ENCODE measurements at places on chromosomes 5 and 9. TPM values are rescaled to one million over a fixed set of nuclear protein-coding genes. Genes with fewer than 3 reads are reported as not detected.

DNA sequence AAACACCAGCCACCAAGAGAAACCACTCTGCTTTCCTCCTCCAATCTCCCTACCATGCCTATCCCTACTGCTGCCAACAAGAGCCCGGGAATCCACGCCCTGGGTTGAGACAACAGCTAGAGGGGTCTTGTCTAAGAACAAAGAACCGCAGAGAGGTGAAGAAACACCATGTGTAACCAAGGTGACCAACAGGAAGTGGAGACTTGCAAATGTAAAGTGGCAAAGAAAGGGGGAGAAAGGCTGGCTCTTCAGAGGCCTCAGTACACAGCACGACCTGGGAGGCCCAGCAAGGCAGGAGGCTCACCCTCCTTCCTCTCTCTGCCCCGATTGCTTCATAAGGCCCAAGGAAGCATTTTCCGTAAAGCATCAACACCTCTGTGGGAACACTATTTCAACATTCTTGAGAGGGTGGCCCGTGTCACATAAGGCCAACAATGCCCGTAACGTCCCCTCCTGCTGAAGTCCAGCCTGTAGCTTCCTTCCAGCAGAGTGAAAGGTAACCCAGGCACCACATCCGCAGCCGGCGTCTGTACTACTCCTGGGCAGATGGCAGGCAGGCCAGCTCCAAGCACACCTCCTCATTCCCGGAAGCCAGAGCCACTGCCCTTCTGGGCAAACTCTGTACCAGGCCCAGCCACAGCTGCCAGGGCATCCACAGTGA, 18.3 kb downstream of the CCNJL start:
- DNase-seq: no peak

GRCh38 chr5:82922086-82922734, 155.0 kb downstream of the TMEM167A start:
- DNase-seq: no peak

MARCOL gene
- total RNA-seq: not detected

FCN1 gene
- not detected for total RNA-seq

GRCh38 chr5:78629624-78630023, 18.9 kb downstream of the LHFPL2 start:
- no peak for DNase-seq

GRCh38 chr5:84272771-84273516, 111.7 kb downstream of the EDIL3 start:
- no peak for DNase-seq

SPAG8 gene
- 0.39 TPM for total RNA-seq

- no peak for DNase-seq
Measured at GRCh38 chr9:21135736-21136135, 5.9 kb downstream of the IFNW1 start.

DNA sequence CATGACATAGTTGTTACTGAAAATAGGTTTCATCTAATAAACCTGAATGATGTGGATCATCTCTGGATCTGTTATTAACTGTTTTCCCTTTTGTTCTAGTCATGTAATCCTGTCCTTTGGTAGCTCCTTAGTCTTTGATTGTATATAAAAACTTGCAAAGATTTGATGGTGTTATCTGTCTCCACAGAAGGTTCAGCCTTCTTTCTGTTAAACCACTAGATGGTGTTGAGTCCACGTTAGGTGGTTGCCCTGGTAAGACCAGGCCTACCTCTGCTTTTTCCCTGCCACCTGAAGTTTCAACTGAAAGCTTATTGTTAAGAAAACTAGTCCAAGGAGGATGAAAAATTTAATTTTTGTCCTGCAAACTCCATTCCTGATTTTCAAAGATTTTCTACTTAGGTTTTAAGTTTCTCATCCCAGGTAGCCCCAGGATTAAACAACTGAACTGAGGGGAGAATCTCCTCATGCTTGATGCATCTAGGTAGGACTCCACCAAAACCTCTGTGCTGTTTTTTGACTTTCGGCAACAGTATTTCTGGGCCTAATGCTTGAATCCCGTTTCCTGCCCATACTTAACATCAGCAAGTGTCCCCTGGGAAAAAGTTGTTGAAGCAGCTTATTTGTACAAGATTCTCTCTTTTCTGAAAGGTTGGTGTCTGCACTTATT, 68.5 kb downstream of the RICTOR start:
- no peak for DNase-seq

DNA sequence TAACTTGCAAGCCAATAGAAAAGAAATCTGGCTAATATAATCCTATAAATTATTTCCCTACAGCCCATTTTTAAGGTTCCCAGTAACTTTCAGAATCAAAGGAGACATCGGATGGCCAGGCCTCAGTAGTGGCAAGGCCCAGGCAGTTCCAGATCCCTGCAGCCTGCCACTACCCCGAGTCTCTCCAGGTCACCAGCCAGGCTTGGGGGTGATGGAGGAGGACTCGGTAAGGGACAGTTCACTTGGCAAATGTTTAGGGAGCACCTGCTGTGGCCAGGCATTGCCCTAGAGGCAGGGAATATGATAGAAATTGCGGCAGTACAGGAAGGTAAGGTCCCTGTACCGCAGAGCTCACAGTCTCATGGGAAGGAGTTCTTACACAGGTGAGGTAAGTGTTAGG, 15.2 kb upstream of the LTC4S start:
- DNase-seq: no peak

GRCh38 chr5:124678468-124678867, 68.0 kb downstream of the ZNF608 start:
- no peak for DNase-seq

- DNase-seq: no peak
Measured at GRCh38 chr9:137960496-137960895, 82.9 kb downstream of the CACNA1B start.

DNA sequence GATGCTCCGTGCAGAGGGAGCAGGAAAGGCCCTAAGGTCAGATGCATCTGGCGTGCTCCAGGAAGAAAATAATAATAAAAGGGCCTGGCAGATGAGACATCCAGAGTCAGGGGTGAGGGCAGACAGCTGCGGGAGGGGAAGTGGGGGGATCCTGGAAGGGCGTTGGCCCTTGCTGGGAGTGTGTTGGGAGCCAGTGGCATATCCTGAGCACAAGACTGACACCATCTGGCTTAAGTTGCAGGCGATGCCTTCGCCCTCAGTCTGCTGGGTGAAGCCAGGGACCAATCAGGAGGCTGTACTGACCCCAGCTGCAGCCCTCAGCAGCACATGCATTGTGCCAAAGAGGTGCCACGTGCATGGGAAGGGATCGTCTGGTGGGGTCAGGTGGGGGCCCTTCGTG, 3.8 kb downstream of the OR2V2 start:
- no peak for DNase-seq

GRCh38 chr9:133932633-133933032, 59.5 kb downstream of the VAV2 start:
- no peak for DNase-seq

LCN1 gene
- not detected for total RNA-seq

DNA sequence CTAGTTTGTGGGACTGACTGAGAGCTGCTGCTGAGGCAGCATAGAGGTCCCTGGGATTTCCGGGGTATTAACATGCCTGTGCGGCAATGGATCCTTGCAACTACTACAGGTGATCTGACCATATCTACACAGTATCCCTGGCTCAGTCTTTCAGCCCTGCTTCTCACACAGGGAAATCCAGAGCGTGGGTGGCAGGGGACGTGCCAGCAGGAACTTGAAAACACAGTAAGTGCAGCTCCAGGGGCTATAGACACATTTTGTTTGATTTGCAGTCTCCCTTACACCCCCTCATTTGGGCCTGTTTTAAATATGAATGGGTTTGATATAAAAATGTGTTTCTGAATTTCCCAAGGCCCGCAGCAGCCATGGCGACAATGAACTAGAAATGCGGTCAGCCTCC, 209.5 kb downstream of the DCP2 start:
- DNase-seq: no peak

F2RL1 gene
- 119 TPM for total RNA-seq

PCDHGA5 gene
- total RNA-seq: 0.05 TPM

- DNase-seq: no peak
Measured at GRCh38 chr5:155024015-155024414, 10.5 kb downstream of the KIF4B start.

DNA sequence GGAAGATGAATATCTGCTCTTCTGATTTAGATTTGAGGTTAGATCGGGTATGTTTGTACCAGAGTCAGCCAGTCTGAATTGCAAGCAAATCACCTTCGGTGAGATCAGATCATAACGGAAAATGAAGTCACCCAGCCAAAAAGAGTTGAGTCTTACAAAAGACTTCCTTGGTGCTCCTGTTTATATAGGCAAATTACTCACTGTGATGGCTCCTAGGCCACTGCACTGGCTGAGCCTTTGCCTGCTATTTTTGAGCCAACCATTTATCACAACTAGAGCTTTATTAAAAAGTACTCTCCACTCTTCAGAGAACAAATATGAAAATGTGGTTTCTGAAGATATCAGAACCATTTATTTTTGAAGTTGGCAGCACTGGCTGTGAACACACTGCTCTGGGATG, 277.7 kb upstream of the PCSK5 start:
- DNase-seq: no peak

GRCh38 chr9:75432888-75433287, 344.6 kb downstream of the OSTF1 start:
- no peak for DNase-seq

GRCh38 chr5:164748861-164749260, 1243.4 kb downstream of the MAT2B start:
- DNase-seq: no peak

DNA sequence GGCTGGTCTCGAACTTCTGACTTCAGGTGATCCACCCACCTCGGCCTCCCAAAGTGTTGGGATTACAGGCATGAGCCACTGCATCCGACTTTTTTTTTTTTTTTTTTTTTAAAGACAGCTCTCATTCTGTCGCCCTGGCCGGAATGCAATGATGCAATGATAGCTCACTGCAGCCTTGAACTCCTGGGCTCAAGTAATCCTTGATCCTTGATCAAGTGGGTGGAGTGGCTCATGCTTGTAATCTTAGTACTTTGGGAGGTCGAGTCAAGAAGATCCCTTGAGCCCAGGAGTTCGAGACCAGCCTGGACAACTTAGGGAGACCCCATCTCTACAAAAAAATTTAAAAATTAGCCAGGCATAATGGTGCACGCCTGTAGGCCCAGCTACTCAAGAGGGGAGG, 8.1 kb downstream of the SEC24A start:
- no peak for DNase-seq

C9orf50 gene
- total RNA-seq: not detected

GRCh38 chr5:145666591-145666990, 168.6 kb downstream of the PRELID2 start:
- no peak for DNase-seq

CMYA5 gene
- 0.22 TPM for total RNA-seq

DNA sequence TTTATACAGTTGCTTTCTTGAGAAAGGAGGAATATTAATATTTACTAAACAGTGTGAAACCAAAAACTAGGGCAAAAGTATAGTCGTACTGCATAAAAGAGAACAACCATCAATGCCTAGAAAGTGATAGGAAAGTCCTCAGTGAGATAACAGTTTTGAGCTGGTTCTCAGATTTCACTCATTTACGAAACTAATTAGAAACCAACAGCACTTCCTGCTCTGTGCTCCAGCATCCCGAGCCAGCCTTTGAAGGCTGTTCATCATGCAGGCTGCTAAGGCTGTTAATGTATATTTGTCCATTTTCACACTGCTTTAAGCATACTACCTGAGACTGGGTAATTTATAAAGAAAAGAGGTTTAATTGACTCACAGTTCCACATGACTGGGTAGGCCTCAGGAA, 2039.9 kb downstream of the EFNA5 start:
- DNase-seq: no peak

DNA sequence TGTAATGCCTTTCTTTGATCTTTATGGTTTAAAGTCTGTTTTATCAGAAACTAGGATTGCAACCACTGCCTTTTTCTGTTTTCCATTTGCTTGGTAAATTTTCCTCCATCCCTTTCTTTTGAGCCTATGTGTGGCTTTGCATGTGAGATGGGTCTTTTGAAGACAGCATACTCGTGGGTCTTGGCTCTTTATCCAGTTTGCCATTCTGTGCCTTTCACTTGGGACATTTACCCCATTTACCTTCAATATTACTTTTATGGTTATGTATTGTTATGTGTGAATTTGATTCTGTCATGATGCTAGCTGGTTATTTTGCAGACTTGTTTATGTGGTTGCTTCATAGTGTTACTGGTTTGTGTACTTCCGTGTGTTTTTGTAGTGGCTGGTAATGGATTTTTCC, 59.2 kb downstream of the YTHDC2 start:
- DNase-seq: no peak

HTR4 gene
- total RNA-seq: not detected

DNA sequence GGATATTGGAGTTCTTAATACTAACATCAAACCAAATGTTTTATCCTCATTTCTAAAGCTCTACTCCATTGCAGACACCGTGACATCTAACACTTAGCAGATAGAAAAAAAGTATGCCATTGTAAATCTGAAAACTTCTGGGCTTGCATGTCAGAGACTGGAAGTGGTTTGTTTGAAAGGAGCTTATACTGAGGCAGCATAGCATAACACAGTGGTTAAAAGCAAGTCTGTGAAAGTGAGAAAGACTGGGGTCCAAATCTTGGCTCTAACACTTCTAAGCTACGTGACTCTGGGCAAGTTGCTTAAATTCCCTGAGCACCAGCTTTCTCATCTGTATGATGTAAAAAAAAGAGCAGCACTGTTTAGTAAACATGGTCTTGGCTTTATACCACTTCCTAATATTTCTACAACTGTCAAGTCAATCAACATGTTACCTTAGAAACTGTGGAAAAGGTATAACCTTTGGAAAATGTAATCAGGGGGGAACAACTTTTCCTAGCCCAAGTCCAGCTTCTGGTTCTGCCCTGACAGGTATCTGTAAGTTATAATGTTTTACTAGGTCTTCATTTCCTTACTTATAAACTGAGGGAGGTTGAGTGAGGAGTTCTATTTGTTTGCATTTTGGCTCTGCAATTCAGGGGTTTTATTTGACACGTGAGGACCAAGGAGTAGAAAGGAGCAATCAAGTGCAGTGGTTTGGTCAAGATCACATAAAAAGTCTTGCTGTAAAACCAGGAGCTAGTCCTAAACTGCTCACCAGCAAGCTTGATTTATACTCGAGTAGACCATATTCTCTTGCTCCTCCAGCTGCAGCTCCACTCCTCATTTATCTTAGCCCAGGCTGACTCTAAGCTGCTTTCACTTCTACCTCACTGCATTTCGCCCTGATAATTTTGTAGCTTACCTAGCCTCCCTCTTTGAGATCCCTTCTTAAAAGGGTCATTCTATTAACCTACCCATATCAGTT, 541.0 kb downstream of the RAB3C start:
- DNase-seq: no peak

ESM1 gene
- total RNA-seq: not detected

GRCh38 chr9:89794918-89795317, 190.1 kb downstream of the GADD45G start:
- no peak for DNase-seq

GFPT2 gene
- 16.1 TPM for total RNA-seq

- no peak for DNase-seq
Measured at GRCh38 chr5:55888205-55888604, 37.0 kb downstream of the IL31RA start.

TMC1 gene
- total RNA-seq: 0.57 TPM

- DNase-seq: no peak
Measured at GRCh38 chr5:175853573-175854230, 17.7 kb upstream of the CPLX2 start.

DNA sequence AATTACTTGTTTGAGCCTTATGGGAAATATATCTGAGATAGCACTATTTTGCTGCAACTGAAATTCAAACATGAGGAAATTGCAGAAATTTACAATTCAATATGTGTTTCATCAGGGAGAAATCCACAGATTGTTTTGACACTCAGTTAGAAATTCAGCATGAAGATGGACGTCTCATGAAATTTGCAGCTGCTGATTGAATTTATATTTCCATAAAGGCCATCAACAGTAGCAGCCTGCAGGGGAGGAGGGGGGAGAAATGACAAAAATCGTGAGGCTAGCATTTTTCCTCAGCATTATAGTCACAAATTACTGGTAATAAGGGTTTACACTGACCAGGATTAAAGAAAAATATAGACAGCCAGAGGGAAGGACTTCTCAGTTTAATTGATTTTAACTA, 81.0 kb downstream of the NDUFAF2 start:
- no peak for DNase-seq
